ENCODE measurements at places on chromosomes 5 and 9.
A peak's percentile ranks its signal among the peaks of the same experiment; 100 is the strongest.

GRCh38 chr9:4799033-4799430 lies 6.3 kb downstream of the RCL1 start:
- DNase-seq: no peak

GRCh38 chr5:171826132-171826531 lies 40.5 kb downstream of the SMIM23 start:
- DNase-seq: no peak

DNA sequence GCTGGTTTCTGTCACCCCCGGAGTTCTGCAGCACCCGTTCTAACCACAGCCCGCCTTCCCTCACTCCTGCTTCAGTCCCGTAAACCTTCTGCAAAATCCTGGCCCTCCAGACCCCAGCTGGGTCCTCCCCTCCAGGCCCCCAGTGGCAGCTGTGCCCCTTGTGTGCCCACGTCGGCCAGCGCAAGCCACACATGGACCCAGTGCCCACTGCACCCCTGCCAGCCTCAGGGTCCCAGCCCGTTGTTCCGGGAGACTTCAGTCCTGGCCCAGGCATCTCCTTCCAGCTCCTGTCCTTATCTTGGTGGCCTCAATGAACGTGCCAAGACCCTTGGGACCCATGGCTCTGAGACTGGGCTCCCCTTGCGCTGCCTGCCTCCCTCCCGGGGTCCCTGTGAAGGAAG lies 43.2 kb downstream of the EXD3 start:
- no peak for DNase-seq

DNA sequence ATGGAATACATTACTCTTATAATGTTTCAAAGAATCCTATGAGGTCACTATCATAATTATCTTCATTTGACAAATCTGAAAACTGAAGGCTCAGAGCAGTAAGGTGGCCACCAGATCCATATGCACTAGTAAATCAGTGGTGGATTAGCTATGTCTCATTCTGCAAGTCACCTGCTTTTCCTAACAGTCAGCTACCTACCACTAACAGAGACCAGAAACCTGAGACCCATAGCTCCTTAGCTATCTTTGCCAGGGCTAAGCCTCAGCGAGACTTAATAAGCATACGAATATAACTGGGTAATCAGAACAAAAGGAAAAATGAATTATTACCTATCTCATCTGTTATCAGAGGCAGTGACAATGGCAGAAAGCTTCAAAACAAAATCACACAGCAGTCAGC lies 118.7 kb downstream of the AUH start:
- no peak for DNase-seq

DNA sequence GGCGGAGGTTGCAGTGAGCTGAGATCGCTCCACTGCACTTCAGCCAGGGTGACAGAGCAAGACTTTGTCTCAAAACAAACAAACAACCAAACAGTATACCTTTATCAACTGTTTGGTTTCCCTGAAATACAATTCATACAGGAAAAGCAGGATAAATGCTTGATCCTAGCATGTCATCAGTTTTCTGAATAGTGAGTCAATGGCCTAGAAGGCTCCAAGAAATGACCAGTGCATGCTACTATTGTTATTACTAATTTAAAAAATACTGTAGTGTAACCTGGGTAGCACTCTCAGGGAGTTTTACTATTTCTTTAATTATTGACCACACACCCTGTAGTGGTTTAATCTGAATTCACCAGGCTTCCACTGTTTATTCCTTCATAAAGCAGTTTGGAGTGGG lies 101.0 kb upstream of the PTPN3 start:
- DNase-seq: no peak

GRCh38 chr9:95504053-95504963 lies 12.5 kb downstream of the PTCH1 start:
- DNase-seq: peak; percentile 63

- peak; percentile 69 for DNase-seq
Observed at GRCh38 chr9:117344892-117345660, 69.8 kb downstream of the ASTN2 start.

- DNase-seq: peak; percentile 97
Observed at GRCh38 chr5:173324115-173325001, 3.9 kb downstream of the STC2 start.

- DNase-seq: no peak
Observed at GRCh38 chr5:56282216-56282615, 49.1 kb upstream of the ANKRD55 start.

GRCh38 chr9:79689576-79689975 lies 117.8 kb downstream of the TLE4 start:
- no peak for DNase-seq

- no peak for DNase-seq
Observed at GRCh38 chr5:116076496-116076895, 8.3 kb upstream of the COMMD10 start.

- no peak for DNase-seq
Observed at GRCh38 chr5:54804086-54804485, 181.3 kb downstream of the ESM1 start.

- DNase-seq: no peak
Observed at GRCh38 chr9:23559522-23559921, 266.5 kb downstream of the ELAVL2 start.

GRCh38 chr5:11247224-11247623 lies 486.2 kb upstream of the DAP start:
- DNase-seq: peak; percentile 38

- DNase-seq: no peak
Observed at GRCh38 chr5:29982457-29982856, 1211.0 kb upstream of the CDH6 start.

DNA sequence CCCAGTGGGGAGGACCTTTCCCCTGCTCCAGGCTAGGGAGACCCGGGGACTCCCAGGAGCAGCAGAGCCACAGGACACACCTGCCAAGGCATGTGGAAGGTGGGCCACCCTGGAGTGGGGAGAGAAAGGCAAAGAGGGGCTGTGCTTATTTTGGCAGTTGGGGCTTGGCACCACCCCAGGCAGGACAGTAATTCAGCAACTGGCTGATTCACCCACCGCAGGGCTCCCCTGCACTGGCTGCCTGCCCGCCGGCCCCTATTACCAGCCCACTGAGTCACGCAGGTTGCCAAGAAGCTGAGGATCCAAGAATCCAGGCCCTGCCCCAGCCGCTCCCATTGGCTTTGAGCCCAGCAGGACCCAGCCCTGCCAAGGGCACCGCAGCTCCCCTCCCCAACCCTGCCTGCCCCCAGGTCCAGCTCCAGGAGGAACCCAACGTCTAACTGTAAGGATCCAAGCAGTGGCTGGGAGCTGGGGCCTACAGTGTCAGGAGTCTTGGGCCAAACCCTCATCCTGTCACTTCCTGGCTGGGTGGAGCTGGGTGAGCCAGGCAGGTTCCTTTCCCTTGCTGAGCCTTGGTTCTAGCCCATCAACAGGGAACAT lies 14.2 kb upstream of the RALGDS start:
- DNase-seq: no peak

DNA sequence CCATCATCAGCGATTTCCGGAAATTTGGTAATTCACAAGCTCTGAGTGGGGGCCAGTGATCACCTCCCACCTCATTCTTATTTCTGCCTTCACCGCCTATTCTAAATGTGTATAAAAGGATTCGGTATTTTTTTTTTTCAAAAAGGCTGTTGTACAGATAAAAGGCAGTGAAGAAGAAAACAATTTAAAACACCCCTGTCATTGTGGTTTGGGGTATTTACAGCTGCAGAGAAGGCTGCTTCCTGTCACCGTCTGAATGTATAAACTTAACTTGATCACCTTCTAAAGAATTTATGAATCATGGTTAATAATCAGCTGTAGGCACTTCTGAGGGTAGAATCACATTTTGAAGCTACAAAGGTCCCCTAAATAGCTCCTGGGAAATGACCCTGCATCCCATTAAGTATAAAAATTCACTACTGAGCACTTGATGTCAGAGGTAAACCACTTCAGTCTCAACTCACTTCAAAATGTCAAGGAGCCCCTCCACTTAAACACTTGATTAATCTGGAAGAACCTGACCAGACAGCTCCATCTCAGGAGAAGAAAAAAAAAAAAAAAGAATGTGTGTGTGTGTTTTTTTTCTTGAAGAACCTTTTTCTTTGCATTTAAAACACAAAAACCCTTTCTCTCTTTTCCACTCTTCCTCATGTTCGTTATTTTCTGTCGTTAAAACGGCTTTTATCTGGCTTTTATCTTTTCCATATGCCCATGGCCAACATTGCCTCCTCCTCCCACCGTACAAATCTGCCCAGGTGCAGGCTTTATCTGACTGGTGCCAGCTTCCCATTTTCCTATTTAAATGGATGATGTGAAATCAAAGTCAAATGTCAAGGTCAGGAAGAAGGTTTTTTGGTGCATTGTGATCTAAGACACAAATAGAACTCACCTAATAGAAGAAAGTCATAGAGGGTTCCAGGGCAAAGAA lies 291.2 kb downstream of the IRX1 start:
- DNase-seq: peak; percentile 44

GRCh38 chr9:111621895-111622480 lies 9.1 kb upstream of the DNAJC25 start:
- DNase-seq: peak; percentile 53

DNA sequence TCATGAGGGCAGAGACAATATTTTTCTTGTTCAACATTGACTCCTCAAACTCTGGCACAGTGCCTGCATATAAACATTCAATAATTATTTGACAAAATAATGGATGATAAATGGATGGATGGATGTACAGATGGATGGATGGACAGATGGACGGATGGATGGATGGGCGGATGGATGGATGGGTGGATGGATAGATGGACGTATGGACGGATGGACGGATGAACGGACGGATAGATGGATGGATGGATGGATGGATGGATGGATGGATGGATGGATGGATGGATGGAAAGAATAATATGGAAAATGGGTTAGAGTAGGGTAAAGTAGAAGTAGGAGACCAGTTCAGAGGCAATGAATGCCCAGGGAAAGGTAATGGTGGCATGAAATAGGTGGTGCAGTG lies 589.2 kb downstream of the EBF1 start:
- no peak for DNase-seq

DNA sequence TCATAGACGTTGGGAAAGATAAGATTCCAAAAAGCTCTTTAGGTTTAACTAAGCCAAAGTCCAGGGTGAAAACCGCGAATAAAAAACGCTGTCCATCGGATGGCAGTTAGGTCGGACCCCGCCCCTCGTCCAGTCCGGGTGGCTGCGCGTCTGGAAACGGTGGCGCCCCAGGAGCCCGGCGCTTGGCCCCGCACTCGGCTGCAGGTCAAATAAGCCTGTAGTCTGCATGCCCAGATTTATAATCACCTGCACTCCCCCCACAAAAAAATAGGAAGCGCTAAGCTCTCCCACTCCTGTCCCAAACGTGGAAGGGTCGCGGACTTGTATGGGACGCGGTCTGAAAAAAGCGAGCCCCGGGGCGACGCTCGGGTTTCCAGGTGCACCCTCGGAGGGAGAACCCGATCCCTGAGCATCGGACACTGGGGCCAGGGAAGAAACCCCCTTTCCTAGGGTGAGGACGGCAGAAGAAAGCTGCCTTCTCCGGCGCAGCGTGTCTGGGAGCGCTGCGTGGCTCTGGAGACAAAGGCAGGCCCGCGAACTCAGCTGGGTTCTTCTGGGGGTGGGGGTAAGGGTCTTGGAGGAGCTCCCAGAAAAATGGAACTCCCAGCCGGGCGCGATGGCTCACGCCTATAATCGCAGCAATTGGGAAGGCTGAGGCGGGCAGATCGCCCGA lies 923 bp upstream of the ZBTB5 start:
- DNase-seq: no peak

DNA sequence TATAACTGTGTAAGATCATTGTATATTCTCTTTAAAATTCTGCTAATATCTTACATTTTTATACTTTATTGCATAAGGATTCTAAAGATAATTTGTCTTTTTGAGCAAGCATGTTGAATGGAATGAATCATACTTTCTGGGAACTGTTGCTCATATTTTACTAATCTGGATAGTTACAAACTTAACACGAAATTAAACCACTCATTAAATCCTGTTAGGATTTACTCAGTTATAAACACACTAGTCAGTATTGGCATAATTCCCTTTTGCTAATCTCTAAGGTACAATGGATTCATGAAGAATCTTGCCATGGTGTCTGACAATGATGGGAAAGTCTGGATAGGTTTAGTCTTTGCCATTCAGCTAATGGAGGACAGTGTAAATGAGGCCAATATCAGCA lies 338.1 kb upstream of the SMC2 start:
- no peak for DNase-seq

GRCh38 chr9:114025196-114025753 lies 52.8 kb downstream of the AMBP start:
- no peak for DNase-seq

- no peak for DNase-seq
Observed at GRCh38 chr5:34007201-34007620, 639 bp downstream of the AMACR start.

GRCh38 chr5:132460846-132461568 lies 29.6 kb downstream of the IRF1 start:
- DNase-seq: no peak

GRCh38 chr5:169701910-169702451 lies 64.9 kb downstream of the DOCK2 start:
- DNase-seq: peak; percentile 40

DNA sequence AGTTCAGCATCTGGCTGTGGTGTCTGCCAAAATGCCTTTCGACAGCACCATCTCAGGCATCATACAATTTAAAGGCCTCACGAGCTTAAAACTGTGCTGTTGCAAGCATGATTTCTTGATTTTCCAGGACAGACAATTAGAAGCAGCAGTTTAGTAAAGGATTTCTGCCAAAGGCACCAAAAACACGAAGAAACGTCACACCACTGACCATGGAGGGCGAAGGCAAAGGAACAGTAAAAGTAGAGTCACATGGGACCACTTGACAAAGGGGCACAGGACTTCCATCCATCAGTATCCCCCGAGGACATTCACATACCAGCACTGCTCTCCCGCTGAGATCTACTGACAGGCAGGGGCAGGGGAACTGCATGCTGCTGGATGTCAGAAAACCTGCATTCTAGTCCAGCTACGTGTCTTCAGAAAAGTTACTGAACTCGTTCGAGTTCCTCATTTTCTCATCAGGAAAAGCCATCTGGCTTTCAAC lies 70.4 kb upstream of the FBXW11 start:
- DNase-seq: no peak

- DNase-seq: no peak
Observed at GRCh38 chr5:91142819-91143218, 240.3 kb downstream of the ARRDC3 start.

DNA sequence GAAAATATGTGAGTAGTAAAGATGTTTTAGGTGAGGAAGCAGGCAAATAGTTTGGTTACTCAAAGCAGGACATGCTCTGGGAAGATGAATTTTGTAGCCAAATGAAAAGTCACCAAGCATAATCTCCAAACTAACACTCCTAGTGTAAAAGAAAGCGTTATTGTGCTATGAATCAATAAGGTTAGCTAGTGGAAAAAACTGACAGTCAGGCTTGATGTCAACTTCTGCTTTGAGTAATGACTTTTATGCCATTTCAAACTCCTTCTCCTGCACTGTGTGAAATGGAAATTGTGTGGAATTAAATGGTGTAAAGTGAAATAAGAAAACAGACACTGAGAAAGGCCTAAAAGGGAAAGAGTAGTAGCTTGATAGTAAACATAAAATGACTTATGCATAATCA lies 637.2 kb upstream of the DMAC1 start:
- DNase-seq: no peak

All from NCI-H524 (cell line).